Hematopoietic multipotent progenitor cell treated with erythropoietin and hydrocortisone succinate and interleukin-3 and kit ligand, for 6 days (in vitro differentiated cells): ENCODE measurements at places on chromosomes 5 and 9.
A peak's percentile ranks its signal among the peaks of the same experiment; 100 is the strongest.

GRCh38 chr9:11457825-11458790 is 845.3 kb upstream of the PTPRD start:
- DNase-seq, result no peak

- peak; percentile 95 for DNase-seq
Measured at GRCh38 chr9:134403682-134404301, 77.5 kb downstream of the RXRA start.

DNA sequence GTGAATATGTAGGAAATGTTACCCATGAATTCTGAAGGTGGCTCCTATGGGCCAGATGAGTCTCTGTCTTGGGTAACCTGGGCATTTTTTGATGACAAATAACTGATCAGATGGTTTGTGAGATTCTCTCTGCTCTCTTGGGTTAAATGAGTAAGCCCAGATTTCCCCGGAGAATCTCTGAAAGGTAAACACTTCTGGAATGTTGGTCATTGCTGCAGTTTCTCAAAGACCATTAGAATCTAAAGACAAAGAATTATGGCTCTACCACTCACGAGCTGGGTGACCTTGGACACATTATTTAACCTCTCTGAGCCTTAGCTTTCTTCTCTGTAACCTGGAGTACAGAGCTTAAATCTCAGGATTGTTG is 191.2 kb downstream of the DAB2IP start:
- DNase-seq, result no peak

GRCh38 chr5:149773291-149774095 is 43.4 kb downstream of the PPARGC1B start:
- DNase-seq, result no peak

DNA sequence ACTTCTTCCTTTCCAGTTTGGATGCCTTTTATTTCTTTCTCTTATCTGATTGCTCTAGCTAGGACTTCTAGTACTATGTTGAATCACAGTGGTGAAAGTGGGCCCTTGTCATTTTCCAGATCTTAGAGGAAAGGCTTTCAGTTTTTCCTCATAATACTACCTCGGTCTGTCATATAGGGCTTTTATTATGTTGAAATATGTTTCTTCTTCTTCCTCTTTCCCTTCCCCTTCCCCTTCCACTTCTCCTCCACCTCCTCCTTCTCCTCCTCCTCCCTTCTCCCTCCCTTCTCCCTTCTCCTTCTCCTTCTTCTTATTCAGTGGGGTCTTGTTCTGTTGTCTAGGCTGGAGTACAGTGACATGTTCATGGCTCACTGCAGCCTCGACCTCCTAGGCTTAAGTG is 9.2 kb upstream of the TERT start:
- no peak for DNase-seq

DNA sequence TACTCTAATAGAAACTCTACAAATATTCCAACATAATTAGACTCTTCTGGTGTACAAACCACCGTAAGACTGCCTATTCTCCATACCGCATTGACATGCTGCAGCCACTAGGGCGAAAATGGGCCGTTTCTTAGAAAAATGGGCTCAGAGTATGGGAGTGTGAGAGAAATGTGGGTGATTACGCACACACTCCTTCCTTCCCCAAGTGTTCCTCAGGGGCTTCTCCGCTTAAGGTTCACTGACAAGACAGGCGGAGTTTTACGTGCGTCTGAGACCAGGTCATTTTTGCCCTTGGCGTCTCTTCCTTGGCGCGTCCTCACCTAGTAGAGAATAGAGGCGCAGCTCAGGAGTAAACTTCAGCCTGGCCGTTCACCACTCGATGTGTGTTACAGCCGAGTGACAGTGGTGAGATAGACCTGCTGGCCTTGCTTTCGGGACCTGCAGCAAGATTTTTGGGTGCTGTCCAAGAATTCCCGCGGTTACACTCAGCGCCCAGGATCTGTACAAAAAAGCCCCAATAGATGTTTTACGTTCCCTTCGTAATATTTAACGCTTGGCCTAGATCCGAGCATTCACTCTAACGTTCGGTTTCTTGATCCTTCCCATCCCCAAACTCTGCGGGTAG is 1.8 kb upstream of the NTRK2 start:
- peak; percentile 24 for DNase-seq

DNA sequence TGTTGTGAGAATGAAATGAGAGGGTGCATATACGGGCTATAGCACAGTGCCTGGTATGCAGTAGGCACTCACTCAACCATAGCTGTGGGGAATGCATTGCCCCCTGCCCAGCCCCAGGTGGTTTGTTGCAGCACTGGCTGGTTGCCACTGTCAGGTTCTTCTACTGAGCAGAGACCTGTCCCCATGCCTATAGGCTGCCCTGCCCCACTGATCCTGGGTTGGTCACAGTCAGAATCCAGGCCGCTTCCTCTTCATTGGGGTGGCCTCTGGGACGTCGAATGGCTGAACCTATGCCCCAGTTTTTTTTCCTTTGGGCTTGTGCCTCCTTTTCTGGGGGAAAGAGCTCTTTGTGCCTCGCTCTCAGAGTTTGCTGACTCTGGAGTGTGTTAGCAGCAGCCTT is 74.6 kb downstream of the RGS3 start:
- DNase-seq, result no peak

DNA sequence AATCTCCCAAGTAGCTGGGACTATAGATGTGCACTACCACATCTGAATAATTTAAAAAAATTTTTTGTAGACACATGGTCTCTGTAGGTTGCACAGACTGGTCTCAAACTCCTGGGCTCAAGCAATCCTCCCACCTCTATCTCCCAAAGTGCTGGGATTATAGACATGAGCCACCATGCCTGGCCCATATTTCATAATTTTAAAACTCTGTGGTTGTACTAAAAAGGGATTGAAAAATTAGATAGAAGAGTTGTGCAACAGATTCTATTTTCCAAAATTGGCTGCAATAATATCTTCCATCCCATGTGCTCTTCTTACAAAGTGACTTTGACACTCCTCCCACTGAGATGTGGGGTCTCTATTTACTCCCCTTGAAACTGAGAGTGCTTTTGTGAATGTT is 7.6 kb upstream of the UHRF2 start:
- peak; percentile 27 for DNase-seq

DNA sequence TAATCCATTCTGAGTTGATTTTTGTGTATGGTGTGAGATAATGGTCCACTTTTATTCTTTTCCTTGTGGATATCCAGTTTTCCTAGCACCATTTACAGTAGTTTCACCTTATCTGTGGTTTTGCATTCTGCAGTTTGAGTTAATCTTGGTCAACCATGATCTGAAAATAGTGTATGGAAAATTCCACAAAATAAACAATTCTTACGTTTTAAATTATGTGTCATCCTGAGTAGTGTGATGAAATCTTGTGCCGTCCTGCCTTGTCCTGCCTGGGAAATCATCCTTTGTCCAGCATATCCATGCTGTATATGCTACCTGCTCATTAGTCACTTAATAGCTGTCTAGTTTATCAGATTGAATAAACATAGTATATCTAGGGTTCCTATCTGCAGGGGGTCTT is 42.1 kb downstream of the CDC42SE2 start:
- DNase-seq, result no peak

GRCh38 chr9:87742813-87743428 is 17.0 kb downstream of the CTSL start:
- peak; percentile 80 for DNase-seq

GRCh38 chr9:9002826-9003583 is 1203.4 kb upstream of the DMAC1 start:
- DNase-seq, result no peak

- DNase-seq, result no peak
Measured at GRCh38 chr9:2765250-2765880, 48.1 kb downstream of the KCNV2 start.

GRCh38 chr9:131349522-131349880 is 44.4 kb upstream of the PRRC2B start:
- no peak for DNase-seq

- DNase-seq, result no peak
Measured at GRCh38 chr5:73436535-73437100, 12.0 kb downstream of the FOXD1 start.

- no peak for DNase-seq
Measured at GRCh38 chr5:83632874-83633273, 87.8 kb downstream of the HAPLN1 start.

DNA sequence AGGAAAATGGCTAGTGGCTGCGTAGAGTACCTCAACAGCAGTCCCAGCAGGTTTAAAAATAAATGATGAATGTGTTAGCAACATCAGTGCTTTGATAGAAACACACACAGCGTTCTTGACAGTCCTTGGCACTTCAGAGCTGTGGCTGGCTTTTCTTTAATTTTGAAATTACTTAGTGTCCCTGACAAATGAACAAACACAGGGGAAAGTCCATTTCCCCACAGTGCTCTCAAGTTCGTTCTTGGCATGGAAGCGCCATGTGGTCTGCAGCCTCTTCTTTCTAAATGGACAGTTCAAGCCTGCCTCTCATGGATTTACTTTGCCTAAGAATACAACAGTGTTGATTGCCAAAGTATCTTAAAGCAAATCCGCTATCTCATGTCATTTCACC is 102.2 kb downstream of the ADAMTS12 start:
- no peak for DNase-seq

GRCh38 chr9:88993871-88994460 is 2.7 kb downstream of the S1PR3 start:
- DNase-seq, result no peak

DNA sequence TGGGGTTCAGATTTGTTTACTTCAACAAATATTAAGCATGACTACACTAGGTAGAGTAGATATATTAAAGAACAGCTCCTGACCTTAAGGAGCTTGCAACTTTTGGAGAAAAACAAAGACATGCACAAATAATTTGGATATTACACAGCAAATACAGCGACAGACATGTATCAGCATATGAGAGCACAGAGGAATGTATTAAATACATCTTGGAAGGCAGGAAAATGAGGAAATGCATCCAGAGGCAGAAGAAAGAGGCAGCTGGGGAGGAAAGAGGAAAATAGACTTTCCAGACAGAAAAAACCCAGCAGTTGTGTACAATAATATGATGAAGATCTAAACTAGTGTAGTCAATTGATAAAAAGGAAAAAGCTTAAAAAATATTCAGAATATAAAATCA is 392.2 kb downstream of the PDE4D start:
- no peak for DNase-seq

DNA sequence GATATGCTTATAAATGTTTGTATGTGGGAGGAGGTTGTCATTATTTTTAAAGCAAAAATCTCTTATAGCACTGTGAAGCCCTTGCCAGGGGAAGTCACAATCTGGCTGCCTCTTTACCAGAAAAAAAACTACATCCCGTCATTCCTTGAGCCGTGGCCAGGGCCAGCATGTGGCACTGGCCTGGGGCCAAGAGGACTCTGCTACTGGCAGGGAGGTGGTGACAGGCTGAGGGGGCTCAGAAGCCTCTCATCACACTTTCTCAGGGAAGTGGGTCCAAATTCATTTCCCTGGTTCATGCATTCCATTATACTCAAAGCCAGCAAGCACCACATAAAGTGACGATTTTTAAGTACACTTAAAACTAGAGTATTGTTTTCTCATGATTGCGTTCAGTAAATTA is 457.3 kb downstream of the ZNF608 start:
- DNase-seq, result no peak

GRCh38 chr9:123684393-123685149 is 245.4 kb downstream of the DENND1A start:
- DNase-seq, result no peak

- no peak for DNase-seq
Measured at GRCh38 chr5:123681061-123681460, 169.1 kb downstream of the CSNK1G3 start.

- no peak for DNase-seq
Measured at GRCh38 chr9:110330484-110331105, 7.1 kb downstream of the TXNDC8 start.

DNA sequence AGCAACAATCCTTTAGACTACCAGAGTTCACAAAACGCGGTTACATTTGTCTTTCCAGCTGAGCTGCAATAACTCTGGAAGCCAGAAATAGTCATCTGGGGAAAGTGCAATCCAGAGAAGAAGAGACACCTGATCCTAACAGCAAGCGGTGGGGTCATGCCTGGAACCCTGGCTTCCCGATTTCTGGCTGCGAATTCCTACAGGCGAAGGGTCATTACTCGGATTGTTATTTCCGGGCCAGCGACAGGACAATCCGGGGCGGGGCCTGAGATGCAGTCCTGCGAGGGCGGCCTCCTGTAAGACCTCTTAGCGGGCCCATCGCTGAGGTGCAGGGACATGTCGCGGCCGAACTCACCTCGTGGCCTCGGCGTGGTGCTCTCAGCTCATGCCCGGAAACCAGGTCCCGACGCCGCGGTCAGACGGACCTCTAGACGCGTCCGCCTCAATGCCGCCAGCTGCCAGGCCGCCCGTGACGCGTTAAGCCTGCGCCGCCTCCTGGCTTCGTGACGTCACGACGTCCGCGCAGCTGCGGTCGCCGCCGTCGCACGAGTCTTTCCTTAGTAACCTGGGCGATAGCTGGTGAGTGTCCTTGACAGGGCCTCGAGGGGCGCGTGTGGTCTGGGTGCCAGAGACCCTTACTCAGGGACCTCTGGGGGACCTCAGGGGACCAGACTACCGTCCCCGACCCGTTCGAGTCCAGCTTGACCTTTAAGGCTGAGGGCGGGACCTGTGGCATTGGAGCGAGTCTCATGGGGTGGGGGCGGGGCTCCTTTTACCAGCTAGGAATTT is at the start of the genes MRRF and RBM18:
Gene MRRF, plus strand, starts transcription at position 523 of the 789 bp plus-strand sequence. CDS start 6,010 bp downstream, outside the sequence.
Gene RBM18, minus strand, starts transcription at position 481 of the 789 bp plus-strand sequence. CDS start 3,348 bp downstream, outside the sequence.
- DNase-seq, result peak; percentile 95

GRCh38 chr9:114372921-114373448 is 14.8 kb downstream of the AKNA start:
- peak; percentile 85 for DNase-seq

DNA sequence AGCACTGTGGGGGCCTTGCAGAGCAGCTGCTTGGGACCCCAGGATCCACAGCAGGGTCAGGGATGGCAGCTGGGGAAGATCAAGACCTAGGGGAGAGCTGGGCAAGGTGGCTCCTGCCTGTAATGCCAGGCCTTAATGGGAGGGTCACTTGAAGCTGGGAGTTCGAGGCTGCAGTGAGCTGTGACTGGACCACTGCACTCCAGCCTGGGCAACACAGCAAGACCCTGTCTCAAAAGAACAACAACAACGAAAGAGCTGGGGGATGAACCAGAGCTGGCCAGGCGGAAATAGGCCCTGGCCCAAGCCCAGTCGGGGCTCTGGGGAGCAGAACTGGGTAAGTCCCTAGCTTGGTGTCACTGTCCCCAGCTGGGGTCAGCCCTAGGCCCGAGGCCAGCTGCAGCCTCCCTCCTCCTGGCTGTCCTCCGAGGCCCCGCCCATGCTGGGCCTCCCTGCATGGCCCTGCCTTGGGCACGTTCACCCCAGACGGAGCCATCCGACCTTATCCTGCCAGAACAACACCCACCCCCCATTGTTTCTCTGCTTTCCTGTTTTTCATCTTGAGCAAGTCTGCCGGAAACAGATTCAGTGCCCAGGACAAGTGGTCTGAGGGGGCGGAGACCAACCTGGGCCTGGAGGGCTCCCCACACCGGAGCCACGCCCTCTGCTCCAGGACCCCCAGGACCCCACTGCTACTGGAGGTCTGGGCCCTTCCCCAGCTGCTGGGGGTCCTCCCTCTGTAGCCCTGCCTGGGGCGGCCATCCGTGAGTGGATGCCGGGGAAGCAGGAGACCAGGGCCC is 1.9 kb downstream of the DIPK1B start:
- DNase-seq, result peak; percentile 74

DNA sequence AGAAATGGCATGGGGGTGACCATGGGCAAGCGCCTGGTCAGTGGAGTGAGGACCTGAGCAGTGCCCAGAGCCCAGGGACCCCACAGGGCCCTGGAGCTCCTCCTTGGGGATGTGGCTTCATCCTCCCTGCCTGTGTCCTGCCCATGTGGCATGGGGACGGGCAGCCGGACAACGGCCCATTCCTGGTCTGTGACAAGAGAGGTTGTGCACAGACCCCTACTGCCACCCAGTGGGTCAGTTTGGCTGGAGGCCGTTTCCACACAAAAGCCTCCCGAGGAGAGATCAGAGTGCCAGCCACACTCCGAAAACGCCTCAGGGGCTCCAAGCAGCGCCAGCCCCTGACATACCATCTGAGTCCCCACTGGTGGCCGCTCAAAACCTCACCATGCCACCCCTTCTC is 19.8 kb downstream of the SLC6A18 start:
- DNase-seq, result no peak
